Stimulated activated CD8-positive, alpha-beta memory T cell treated with anti-CD3 and anti-CD28 coated beads, Interleukin-2, amount 100 ng/mL, for 1 hour (primary cell): ENCODE measurements at places on chromosomes 4 and X.

DNA sequence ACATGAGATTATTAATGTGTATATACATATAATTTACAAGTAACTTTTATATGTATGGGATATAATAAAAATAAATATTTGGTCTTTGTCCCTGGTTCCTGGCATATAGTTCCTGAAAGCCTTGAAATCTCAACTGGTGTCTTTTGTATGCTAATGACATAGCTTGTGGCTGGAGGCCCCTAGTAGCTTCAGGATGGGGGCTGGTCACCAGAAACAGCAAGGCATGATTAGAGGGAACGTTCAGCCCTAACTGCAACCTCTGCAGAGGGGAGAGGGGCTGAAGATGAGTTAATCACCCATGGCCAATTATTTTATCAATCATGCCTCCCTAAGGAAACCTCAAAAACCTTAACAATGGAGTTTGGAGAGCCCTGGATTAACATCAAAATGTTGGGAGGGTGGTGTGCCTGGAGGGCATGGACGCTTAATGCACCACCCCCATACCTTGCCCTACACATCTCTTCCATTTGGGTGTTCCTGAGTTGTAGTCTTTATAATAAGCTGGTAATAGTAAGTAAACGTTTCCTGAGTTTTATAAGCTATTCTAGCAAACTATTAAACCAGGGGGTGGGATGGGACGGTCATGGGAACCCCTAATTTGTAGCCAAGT lies 21.3 kb downstream of the PIN4 start:
- DNase-seq, result no peak

- DNase-seq, result no peak
Measured at GRCh38 chr4:86306816-86307215, 53.0 kb downstream of the MAPK10 start.

DNA sequence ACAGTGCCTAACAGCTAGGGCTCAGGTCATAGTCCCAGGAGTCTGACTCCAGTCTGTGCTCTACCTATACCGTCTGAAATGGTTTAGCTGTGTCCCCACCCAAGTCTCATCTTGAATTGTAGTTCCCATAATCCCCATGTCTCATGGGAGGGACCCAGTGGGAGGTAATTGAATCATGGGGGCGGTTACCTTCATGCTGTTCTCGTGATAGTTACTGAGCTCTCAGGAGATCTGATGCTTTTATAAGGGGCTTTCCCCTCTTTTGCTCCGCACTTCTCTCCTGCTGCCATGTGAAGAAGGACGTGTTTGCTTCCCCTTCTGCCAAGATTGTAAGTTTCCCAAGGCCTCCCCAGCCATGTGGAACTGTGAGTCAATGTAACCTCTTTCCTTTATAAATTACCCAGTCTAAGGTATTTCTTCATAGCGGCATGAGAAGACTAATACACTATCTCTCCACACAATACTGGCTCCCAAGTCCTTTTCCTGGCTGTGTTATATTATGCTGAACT lies 110.8 kb downstream of the AFAP1 start:
- DNase-seq, result no peak

DNA sequence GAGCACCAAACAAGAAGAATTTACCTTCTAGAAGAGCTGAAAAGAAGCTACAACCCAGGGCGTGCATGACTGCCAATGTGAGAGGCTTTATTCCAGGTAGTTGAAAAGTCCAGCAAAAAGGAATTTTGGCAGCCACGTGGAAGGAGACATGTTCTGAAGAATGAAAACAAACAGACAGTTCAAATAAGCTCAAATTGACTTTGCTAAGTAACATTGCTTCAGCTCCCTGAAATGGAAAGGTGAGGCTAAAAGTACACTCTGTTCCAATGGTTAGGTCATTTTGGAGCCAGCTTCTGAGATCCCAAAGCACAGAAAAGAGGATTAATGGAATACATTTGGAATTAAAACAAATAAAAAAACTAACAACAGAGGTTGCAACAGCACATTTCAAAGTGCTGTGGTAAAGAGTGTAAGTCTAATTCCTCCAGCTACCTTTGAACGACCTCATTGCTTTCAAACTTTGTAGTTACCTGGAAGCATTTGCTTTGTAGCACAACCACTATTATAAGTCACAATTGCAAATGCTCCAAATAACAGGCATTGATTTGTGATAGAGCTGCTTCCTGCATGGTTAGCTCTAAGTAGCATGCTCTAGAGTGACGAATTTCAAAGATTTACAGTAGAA lies 405.3 kb upstream of the EDA2R start:
- no peak for DNase-seq

DNA sequence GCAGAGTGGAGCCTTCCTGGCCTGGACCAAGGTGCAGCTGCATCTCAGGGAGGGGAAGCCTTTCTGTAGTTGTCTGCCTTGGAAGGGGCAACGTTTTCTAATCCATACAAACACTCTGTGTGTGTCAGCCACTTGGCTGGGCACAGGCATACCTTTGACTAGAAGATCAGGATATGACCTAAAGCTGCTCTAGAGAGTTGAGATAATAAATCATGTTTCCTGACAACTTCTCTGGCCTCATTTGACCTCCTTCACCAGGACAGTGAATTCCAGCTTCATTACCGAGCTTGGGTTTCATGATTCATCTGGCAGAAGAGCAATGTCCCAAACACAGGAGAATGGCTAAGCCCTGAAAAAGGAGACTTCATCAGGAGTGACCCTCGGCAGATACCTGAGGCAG lies 89.6 kb upstream of the KIT start:
- no peak for DNase-seq

GRCh38 chr4:1518997-1519700 lies 112.9 kb upstream of the NKX1-1 start:
- no peak for DNase-seq

GRCh38 chr4:183857040-183857439 lies 48.1 kb upstream of the STOX2 start:
- DNase-seq, result no peak

- DNase-seq, result no peak
Measured at GRCh38 chr4:138804711-138805110, 210.9 kb upstream of the NOCT start.

- no peak for DNase-seq
Measured at GRCh38 chr4:159604781-159605180, 501.9 kb downstream of the RAPGEF2 start.

- DNase-seq, result no peak
Measured at GRCh38 chrX:103414561-103414960, 38.2 kb downstream of the BEX3 start.

DNA sequence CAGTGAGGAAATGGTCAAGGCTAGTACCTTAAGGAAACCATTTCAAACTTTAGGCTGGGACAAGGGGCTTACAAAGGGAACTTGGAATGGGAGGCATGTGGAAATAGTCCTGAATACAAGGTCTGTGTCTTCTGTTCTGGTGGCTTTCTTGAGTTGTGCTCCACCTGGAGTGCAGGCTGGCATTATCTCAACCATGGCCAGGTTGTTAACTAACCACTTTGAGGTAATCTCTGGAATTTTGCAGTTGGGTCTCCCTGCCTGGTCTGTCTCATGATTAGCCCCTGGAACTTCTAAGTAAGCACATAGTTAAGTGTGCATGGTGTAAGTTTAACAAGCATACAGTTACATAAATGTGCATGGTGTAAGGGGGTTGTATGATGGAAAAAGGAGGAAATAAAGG lies 77.5 kb downstream of the PCDH18 start:
- no peak for DNase-seq

DNA sequence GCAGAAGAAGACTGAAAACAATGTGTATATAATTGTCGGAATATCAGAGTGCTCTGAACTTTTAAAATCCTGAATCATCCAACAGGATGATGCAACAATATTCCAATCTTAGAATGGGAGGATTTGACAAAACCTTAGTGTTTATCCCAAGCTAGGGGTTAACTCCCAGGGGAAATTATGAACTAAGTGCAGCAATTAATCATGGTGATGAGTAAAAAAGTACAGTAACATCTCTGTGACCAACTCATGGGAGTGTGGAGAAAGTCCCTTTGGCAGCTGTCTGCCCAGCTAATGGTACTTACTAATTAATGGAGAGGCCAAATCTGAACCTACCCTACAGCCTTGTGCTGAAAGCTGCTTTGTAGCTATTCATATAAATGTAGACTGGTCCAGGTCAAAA lies 257.6 kb upstream of the DDX53 start:
- DNase-seq, result no peak

- no peak for DNase-seq
Measured at GRCh38 chr4:7425591-7426468, 8.9 kb downstream of the PSAPL1 start.

- no peak for DNase-seq
Measured at GRCh38 chrX:42384956-42385355, 393.0 kb downstream of the PPP1R2C start.

DNA sequence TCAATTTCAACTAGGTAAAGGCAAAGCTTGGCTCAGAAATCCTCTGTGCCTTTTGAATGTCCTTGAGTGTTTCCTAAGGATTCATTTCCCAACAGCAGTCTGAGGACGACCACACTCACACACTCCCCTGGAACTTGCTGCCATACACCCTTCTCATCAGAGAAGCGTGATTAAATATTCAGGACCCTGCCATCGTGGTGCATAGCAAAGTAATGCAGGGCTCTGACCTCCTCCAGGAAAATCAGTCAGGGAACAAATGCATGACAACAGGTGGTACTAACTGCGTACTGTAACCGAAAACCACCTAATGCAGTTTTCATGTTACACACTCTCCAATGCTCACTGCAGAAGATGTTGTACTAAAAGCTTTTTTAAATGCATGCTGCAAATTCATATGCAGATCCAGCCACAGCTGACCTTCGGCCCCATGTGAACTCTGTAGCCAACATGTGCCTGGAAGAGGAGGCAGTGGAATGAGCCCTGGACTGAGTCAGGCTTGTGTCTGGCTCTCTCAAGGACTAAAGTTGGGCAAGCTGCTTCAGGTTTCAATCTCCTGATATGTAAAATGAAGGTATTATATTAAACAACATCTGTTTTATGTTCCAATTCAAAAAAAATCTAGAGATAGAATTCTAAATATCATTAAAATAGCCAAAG lies 238.3 kb downstream of the KCNIP4 start:
- no peak for DNase-seq

- no peak for DNase-seq
Measured at GRCh38 chr4:61782133-61782532, 582.0 kb downstream of the ADGRL3 start.

DNA sequence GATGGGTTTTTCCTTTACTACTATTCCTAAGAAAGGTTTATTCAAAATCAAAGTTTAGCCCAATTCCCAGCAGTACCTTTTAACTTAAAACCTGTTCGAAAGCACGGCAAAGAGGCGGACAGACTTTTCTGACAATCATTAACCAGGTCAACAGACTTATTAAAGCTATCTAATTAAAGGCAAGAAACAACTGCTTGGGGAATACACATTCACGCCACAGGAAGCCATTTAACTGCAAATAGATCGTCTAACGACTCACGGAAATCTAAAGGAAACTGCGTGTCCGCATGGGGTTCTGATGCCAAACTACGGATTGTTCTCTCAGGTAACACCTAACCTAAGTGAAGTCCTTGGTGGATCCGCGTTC lies 663 bp upstream of the USP53 start:
- DNase-seq, result no peak

DNA sequence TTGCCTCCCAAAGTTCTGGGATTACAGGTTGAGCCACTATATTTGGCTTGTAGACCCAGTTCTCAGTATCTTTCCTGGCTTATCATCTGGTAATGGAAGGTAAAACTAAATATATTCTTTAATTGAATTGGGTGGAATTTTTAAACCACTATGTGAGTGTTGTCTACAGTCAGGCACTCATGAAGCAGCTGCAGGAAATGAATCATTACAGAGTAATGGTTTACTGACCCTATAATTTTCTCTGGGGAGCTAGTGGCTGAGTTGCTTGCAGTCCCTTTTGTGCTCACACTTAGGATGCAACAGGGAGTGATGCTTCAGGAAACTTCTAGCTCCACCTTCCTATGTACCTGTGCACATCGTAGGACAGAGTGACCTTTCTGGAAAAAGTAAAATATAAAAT lies 4.1 kb upstream of the UGT2B7 start:
- no peak for DNase-seq

DNA sequence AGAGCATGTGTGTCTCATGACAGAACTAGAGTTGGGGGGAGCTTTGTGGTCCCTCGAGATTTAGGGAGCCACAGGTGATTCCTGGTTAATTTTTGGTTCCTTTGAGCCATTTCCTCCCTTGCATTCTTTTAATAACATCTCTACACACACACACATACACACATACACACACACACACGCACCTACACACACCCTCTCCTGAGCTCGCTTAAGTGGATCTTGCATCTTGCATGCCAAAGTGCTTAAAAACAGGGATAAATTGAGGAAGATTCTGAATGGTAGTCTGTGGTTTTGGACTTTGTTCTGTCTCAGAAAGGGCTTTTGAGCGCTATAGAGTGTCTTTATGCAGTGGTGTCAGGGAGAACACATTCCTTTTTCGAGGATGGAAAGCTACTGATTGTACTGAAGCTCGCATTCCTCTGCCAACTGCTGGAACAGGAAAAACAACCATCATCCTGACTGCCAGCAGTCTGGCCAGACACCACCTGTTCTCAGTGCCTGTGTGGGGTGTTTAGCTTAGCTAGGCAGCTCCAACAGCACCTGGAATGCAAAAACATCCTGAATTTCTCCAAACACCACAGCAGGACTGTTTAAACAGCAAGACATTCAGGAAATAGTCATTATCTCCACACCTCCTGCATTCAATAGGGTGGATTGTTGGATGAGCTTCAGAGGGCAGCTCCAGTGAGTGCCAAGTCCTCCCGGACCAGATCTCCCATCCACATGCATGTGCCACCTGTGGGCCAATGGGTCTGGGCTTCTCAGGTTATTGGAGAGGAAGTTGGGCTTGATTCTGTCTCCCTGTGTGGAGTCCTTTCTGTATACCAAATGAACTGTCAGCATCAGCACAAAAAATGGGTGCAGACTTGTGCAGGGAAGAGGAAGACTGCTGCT lies 21.9 kb upstream of the IGFBP7 start:
- no peak for DNase-seq

- DNase-seq, result no peak
Measured at GRCh38 chr4:55834086-55834795, 14.7 kb downstream of the EXOC1L start.

DNA sequence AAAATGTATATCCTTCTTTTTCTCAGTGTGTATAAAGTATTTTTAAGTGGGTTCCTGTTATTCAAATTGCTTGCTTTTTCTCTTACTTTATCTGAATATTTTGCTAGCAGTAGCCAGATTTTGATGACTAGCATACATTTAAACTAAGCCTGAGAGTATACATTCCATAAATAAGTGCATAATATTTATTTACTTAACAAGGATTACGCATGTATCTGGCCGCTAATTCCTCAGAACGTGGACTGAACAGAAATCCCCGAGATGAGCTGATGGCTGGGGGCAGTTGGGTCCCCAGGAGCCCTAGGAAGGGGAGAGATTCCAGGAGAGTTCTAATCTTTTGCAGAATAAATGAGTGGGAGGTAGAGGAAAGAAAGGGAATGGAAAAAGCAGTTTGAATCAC lies 91.0 kb downstream of the PHOX2B start:
- no peak for DNase-seq

GRCh38 chr4:53185869-53186585 lies 179.8 kb downstream of the SCFD2 start:
- no peak for DNase-seq

- DNase-seq, result no peak
Measured at GRCh38 chr4:102334624-102335023, 10.7 kb downstream of the SLC39A8 start.

- no peak for DNase-seq
Measured at GRCh38 chr4:131251321-131251720, 1897.8 kb upstream of the PCDH10 start.

GRCh38 chrX:66200050-66200664 lies 36.1 kb downstream of the HEPH start:
- no peak for DNase-seq
